ENCODE measurements at places on chromosomes 13 and 19. TPM values are rescaled to one million over a fixed set of nuclear protein-coding genes. Genes with fewer than 3 reads are reported as not detected.

Gene KCNC3
- 0.32 TPM for total RNA-seq

Gene ZNF550
- 5.4 TPM for total RNA-seq

Gene SLC6A16
- total RNA-seq = 2.0 TPM

DNA sequence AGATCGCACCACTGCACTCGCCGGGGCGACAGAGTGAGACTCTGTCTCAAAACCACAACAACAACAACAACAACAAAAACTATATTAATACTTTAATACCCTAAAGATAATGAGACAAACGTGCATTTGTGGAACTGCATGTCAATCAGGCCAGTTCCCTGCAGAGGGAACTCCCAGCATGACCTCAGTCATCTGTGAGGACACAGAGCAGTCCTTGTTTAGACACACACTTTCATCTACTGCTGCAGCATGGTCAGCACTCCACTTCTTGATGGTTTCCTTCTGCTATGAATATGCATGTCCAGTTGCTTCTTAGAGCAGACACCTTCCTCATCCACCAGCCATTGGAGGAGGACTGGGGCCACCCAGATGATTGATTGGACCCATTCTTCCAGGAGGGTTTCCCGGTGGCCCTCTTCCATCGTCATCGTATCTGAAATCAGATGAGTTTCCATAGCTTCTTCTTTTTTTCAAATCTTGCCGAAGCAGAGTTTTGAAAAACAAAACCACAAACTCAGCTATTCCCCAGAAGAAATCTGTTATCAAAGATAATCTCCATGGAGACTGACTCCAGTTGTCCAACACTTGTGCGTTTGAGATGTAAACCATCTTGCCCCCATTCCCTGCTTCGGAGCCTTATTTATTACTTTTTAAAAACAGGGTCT lies 26.5 kb downstream of the ZNF607 start:
- no peak for DNase-seq

DNA sequence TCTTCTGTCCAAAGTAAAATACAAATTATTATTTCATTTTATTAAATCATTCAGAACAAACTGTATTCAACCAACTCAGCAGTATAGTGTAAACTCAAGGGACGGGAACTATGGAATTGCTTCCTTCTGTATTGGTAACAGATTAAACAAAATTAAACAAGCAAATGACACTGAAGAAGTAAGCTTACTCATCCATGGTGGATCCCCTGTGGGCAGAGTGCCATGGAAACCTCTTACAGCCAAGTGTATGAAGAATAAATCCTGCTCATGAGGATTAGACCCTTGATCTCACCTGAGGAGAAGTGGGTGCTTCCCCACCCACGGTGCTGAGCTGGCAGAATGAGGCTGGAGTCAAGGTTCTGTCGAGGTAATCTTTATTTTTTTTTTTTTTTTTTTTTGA lies 18.0 kb upstream of the RFXAP start:
- DNase-seq = no peak

- no peak for DNase-seq
These were observed 213.6 kb downstream of the URI1 start for GRCh38 chr19:30155381-30156200.
